Activated T-cell treated with anti-CD3 and anti-CD28 coated beads, Interleukin-2, amount 50 U/mL, for 72 hours (primary cell): ENCODE measurements at places on chromosomes 2 and 18. TPM values are rescaled to one million over a fixed set of nuclear protein-coding genes. Genes with fewer than 3 reads are reported as not detected.

SMAD7 gene
- 14.9 TPM for total RNA-seq

DYNAP gene
- not detected for total RNA-seq

ALPP gene
- total RNA-seq: not detected

CXCR1 gene
- total RNA-seq: not detected

BOLL gene
- total RNA-seq: 0.10 TPM

HAAO gene
- 6.1 TPM for total RNA-seq

LCT gene
- total RNA-seq: 0.29 TPM

DSG4 gene
- not detected for total RNA-seq

INHBB gene
- not detected for total RNA-seq

ZNF804A gene
- total RNA-seq: not detected

COLEC11 gene
- 0.41 TPM for total RNA-seq

LYPD1 gene
- total RNA-seq: not detected

RAB6C gene
- 0.14 TPM for total RNA-seq

ERFE gene
- 0.60 TPM for total RNA-seq

HOXD13 gene
- total RNA-seq: not detected

BIN1 gene
- 127 TPM for total RNA-seq

SRD5A2 gene
- total RNA-seq: not detected

AMER3 gene
- not detected for total RNA-seq

LINC00305 gene
- total RNA-seq: not detected

KRTCAP3 gene
- 13.4 TPM for total RNA-seq

SERPINB11 gene
- total RNA-seq: not detected

GAL3ST2 gene
- total RNA-seq: 0.53 TPM

TUBB8B gene
- not detected for total RNA-seq

CENPA gene
- total RNA-seq: 40.9 TPM

RNF181 gene
- total RNA-seq: 129 TPM

POTEJ gene
- total RNA-seq: not detected

SLC16A14 gene
- 2.2 TPM for total RNA-seq

TBR1 gene
- total RNA-seq: 0.02 TPM

TNS1 gene
- 0.65 TPM for total RNA-seq

AGFG1 gene
- 131 TPM for total RNA-seq

GNLY gene
- total RNA-seq: 23.8 TPM
